ENCODE measurements at places on chromosomes 5 and 9.

DNA sequence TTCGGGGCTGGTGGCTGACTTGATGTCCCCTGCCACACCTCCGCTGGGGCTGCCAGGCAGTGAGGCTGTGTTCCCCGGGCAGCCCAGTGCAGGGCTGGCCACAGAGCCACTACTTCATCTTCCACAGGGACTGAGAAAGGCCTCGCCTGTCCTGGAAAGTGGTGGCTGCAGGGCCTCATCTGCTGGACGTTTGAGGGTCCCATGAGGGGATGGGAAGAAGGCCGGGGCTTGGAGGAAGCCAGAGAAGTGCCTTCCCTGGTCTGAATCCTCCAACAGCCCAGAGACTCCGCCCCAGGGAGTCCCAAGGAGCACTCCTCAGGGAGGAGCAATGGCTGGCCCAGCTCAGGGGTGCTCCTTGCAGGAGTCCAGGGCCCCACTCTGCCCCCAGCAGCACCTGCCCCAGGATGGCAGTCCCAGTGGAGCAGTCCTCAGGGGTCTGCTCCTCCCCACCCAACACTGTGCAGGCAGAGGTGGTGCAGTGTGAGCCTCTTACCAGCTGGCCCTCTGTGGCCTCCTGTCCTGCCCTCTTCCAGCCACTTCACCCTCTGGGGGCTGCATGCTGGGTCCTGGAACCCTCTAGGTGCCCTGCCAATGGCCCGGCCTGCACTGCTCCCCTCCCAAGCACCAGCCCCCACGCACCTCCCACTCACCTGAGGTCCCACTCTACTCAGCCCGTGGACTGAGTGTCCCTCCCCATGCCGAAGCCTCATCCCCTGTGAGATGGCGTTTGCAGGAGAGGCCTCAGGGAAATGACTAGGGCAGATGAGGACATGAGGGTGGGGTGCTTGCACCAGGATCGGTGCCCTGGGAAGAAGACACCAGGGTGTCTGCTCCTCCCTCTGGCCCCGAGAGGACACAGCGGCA, 47.3 kb upstream of the COL5A1 start:
- DNase-seq, result no peak

DNA sequence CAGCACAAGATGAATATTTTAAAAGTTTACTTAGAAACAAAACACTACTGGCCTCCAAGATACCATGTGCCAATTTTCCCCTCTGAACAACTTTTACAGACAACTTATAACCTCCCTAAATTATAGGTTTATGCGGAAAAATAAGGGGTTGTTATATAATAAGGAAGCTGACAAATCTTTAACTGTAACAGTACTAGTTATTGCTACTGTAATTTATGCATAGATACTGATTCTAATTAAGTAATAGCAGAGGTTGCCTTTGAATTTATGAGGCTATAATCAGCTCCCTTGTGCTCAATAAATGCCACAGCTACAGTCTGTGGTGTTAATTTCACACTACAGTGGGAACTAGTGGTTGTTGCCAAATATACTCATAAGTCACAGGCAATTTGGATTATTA, 291.3 kb upstream of the PCSK5 start:
- no peak for DNase-seq

DNA sequence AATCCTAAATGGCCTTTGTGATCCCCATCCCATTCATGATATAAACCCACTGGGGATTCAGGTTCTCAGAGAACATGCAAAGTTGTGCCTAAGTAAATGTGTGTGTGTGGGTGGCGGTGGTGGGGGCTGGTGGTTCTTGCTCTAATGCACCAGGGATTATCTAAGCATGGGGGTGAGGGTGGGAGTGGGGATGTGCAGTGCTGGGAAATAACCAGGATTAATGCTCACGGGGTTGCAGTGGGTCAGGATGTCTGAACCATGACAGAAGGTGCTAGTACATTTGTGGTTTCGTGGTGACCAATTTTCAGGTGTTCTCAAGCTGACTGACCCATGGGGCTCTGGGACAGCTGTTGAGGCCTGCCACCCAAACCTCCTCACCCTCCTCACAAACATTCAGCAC, 101.0 kb downstream of the ZNF608 start:
- no peak for DNase-seq

DNA sequence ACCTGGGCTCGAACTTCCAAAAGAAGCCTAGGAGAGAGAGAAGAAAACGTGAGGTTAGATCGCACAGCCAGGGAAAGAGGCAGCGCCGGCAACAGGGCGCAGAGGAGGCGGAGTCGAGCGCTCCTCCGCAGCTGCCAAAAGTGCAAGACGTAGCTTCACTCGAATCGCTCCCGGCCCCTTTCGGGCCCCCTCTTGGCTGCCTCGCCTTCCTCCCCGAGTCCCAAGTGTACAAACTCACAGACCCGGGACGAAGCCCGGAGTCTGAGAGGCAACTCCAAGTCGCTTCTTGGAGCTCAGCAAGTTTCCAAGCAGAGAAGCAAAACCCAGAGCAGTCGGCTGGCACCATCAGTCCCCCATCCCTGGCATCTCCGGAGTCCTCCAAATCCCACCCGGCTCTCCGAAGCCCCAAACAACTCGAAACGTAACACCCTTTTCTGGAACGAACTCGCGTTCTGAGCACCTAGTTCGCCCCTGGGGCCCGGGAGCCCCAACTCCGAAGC, 1.2 kb downstream of the MIER3 start:
- DNase-seq, result peak; percentile 90

- no peak for DNase-seq
Observed at GRCh38 chr5:19619571-19619970, 368.4 kb downstream of the CDH18 start.

- no peak for DNase-seq
Observed at GRCh38 chr5:27010646-27011045, 27.7 kb downstream of the CDH9 start.
